ENCODE measurements at places on chromosomes 6 and 20.

- H3K36me3 ChIP-seq = no peaks in the 10 kb centered on the region
- DNase-seq = no peak
- H3K4me3 ChIP-seq = no peak overlapping the region
- no peak overlapping the region for H3K27ac ChIP-seq
Measured at GRCh38 chr6:130164251-130164650, 58.5 kb downstream of the SAMD3 start.

DNA sequence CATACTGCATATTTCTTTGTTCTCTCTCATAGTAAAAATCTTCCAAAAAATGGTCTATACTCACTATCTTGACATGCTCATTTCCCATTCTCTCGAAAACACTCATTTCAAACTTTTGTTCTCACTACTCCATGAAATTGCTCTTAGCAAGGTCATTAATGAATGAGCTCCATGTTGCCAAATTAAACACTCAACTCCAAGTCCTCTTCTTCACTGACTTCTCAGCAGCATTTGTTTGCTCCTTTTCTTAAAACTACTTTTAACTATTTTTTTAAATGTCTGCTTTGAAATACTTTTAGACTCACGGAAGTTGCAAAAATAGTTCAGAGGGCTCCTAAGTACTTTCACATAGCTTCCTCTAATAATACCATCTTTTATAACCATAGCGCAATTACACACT lies 274.0 kb upstream of the PREP start:
- H3K4me3 ChIP-seq = no peak overlapping the region
- H3K27me3 ChIP-seq = no peaks in the 10 kb centered on the region
- DNase-seq = no peak
- no peak overlapping the region for H3K27ac ChIP-seq

GRCh38 chr20:59660471-59660870 lies 56.1 kb downstream of the PHACTR3 start:
- H3K4me1 ChIP-seq = no peaks in the 10 kb centered on the region
- no peak overlapping the region for H3K4me3 ChIP-seq
- H3K27ac ChIP-seq = no peak overlapping the region
- DNase-seq = no peak
- H3K27me3 ChIP-seq = peaks cover 12% of the 10 kb centered on the region
- H3K36me3 ChIP-seq = no peaks in the 10 kb centered on the region

- H3K4me3 ChIP-seq = no peak overlapping the region
- no peaks in the 10 kb centered on the region for H3K36me3 ChIP-seq
- no peak overlapping the region for H3K27ac ChIP-seq
- H3K27me3 ChIP-seq = no peaks in the 10 kb centered on the region
- DNase-seq = no peak
- no peaks in the 10 kb centered on the region for H3K4me1 ChIP-seq
Measured at GRCh38 chr6:24458134-24458533, 31.2 kb downstream of the GPLD1 start.

GRCh38 chr6:114939630-114940029 lies 596.8 kb upstream of the HS3ST5 start:
- no peak for DNase-seq
- H3K27ac ChIP-seq = no peak overlapping the region
- H3K27me3 ChIP-seq = no peaks in the 10 kb centered on the region
- no peak overlapping the region for H3K4me3 ChIP-seq
- H3K36me3 ChIP-seq = no peaks in the 10 kb centered on the region
- no peaks in the 10 kb centered on the region for H3K4me1 ChIP-seq

GRCh38 chr20:40562031-40562430 lies 127.0 kb downstream of the MAFB start:
- H3K36me3 ChIP-seq = no peaks in the 10 kb centered on the region
- no peak overlapping the region for H3K27ac ChIP-seq
- no peaks in the 10 kb centered on the region for H3K27me3 ChIP-seq
- peak; percentile 19 for DNase-seq
- peaks cover 4% of the 10 kb centered on the region for H3K4me1 ChIP-seq
- no peak overlapping the region for H3K4me3 ChIP-seq

DNA sequence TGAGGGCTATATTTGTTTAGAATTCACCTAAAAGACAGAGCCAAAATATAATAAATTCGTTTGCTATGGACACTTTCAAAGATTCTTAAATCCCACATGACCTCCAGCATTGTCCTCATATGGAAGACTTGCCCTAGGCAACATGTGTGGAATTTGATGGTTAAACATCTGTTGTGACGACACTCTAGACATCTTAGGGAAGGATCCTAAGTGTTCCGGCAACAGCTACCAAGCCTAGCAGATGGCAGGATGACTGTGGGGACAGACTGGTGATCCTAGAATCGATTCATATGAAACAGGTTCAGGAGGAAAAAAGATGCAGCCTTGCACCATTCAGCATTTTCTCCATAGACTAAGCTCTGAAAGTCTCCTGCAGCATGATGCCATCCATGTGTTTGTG lies 77.6 kb upstream of the BACH2 start:
- no peak for DNase-seq
- no peak overlapping the region for H3K4me3 ChIP-seq
- no peaks in the 10 kb centered on the region for H3K36me3 ChIP-seq
- no peaks in the 10 kb centered on the region for H3K4me1 ChIP-seq
- no peaks in the 10 kb centered on the region for H3K27me3 ChIP-seq

GRCh38 chr6:31826793-31827285 lies 699 bp upstream of the HSPA1B start:
- H3K4me1 ChIP-seq = peaks cover 33% of the 10 kb centered on the region
- H3K27me3 ChIP-seq = no peaks in the 10 kb centered on the region

- H3K27me3 ChIP-seq = no peaks in the 10 kb centered on the region
- H3K36me3 ChIP-seq = no peaks in the 10 kb centered on the region
- DNase-seq = no peak
- H3K27ac ChIP-seq = peak overlapping the region; percentile 91
Measured at GRCh38 chr6:116254297-116255056, 602 bp upstream of the TSPYL4 start.

DNA sequence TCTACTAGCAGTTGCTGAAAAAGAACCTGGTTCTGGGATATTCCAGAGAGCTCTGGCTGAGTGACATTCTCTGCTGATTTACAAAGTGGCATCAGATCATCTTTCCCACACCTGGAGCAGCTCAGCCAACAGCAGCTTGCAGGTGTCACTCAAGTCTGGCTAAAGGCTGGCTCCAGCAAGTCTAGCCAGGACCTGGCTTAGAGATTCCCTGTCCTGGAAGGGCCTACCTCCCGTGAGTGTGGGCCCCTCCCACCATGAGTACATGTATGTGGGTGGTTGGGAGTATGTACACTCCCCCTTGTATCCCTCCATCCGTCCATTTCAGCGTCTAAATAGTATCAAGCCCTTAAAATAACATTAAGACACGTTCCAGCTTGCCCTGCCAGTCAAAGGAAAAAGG lies 539.3 kb upstream of the ID4 start:
- H3K36me3 ChIP-seq = no peaks in the 10 kb centered on the region
- H3K4me3 ChIP-seq = no peak overlapping the region
- H3K27ac ChIP-seq = no peak overlapping the region
- H3K27me3 ChIP-seq = no peaks in the 10 kb centered on the region
- no peak for DNase-seq
- no peaks in the 10 kb centered on the region for H3K4me1 ChIP-seq

DNA sequence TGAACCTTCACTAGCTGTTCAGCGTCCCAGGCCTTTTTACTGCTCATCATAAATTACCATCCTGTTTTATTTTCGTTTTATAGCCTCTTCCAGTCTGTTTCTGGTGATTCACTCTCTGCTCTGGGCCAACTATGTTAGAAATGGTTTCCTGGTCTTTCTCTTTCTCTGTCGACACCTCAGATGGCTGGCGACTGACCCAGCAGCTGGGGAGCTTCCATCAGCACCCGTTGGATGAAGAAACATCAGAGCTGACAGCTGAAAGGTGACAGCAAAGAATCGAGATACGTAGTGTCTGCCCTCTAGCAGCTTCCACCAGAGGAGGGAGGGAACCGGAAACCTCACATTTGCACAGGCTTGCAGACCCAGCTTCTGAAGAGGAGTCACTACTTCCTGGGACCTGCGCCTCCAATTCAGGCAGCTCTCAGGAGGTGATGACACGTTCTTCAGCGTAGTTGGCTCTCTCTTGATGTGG lies 82.9 kb upstream of the MLN start:
- H3K27me3 ChIP-seq = no peaks in the 10 kb centered on the region
- peak; percentile 58 for DNase-seq

DNA sequence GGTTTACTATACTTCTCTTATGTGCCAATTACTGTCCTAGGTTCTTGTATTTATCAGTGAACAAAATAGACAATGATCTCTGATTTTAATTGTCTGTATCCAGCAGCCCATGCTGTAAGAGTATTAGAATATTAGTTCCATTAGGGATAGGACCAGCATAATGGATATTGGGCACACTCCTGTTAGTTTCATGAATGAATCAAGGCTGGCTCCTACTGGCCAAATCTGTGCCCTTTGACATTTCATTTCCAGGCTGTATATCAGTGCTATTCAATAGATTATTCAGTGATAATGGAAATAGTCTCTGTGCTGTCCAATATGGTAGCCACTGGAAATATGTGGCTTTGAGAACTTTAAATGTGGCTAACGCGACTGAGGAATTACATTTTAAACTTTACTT lies 1007.9 kb upstream of the FLRT3 start:
- H3K27ac ChIP-seq = no peak overlapping the region
- no peak for DNase-seq
- H3K36me3 ChIP-seq = no peaks in the 10 kb centered on the region
- H3K4me3 ChIP-seq = no peak overlapping the region

GRCh38 chr20:47727909-47728361 lies 57.3 kb downstream of the SULF2 start:
- H3K4me1 ChIP-seq = peaks cover 15% of the 10 kb centered on the region
- no peak overlapping the region for H3K4me3 ChIP-seq
- no peak for DNase-seq
- H3K27ac ChIP-seq = peak overlapping the region; percentile 41

DNA sequence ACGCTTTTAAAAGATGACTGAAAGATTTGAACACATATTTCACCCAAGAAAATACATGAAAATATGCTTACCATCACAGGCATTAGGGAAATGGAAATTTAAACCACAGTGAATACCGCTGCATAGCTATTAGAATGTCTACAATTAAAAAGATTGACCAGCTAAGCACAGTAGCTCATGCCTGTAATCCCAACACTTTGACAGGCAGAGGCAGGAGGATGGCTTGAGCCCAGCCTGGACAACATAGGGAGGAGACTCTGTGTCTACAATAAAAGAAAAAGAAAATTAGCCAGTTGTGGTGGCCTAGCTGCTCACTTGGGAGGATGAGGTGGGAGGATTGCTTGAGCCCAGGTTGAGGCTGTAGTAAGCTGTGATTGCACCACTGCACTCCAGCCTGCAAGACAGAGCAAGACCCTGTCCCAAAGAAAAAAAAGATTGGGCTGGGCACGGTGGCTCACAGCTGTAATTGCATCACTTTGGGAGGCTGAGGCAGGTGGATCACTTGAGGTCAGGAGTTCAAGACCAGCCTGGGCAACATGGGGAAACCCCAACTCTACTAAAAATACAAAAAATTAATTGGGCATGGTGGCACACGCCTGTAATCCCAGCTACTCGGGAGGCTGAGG lies 163.7 kb upstream of the AKAP12 start:
- no peaks in the 10 kb centered on the region for H3K27me3 ChIP-seq
- no peaks in the 10 kb centered on the region for H3K4me1 ChIP-seq
- no peak overlapping the region for H3K27ac ChIP-seq
- no peaks in the 10 kb centered on the region for H3K36me3 ChIP-seq

GRCh38 chr6:10591422-10592160 lies 70.4 kb downstream of the GCNT2 start:
- no peak for DNase-seq
- peaks cover 12% of the 10 kb centered on the region for H3K4me1 ChIP-seq
- H3K27ac ChIP-seq = no peak overlapping the region
- no peaks in the 10 kb centered on the region for H3K27me3 ChIP-seq
- no peak overlapping the region for H3K4me3 ChIP-seq
